ENCODE measurements at places on chromosomes 11 and 22.
A peak's percentile ranks its signal among the peaks of the same experiment; 100 is the strongest.

- DNase-seq: no peak
These were observed 600.0 kb downstream of the BRD1 start for GRCh38 chr22:49227670-49228069.

GRCh38 chr22:26489447-26490036 lies 5.9 kb downstream of the SRRD start:
- DNase-seq: no peak

- no peak for DNase-seq
These were observed 6.2 kb upstream of the LDLRAD3 start for GRCh38 chr11:35937700-35938099.

DNA sequence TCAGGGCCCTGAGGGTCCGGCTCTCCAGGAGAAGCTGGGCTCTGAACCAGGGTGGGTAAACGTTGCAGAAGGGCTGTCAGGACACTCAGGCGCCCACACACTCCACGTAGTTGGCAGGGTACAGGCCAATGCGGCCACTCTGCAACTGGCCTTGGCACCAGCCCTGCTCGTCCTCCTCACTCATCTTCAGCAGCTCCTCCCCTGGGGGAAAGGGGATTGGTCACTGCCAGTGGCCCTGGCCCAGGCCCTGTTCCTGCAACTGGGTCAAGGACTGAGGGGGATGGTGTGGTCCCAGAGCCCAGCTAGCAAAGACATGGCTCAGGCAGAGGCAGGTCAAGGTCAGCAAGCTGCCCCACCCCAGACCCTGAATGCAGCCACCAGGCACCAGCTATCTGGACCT lies 1.2 kb upstream of the ARFGAP2 start:
- DNase-seq: no peak

DNA sequence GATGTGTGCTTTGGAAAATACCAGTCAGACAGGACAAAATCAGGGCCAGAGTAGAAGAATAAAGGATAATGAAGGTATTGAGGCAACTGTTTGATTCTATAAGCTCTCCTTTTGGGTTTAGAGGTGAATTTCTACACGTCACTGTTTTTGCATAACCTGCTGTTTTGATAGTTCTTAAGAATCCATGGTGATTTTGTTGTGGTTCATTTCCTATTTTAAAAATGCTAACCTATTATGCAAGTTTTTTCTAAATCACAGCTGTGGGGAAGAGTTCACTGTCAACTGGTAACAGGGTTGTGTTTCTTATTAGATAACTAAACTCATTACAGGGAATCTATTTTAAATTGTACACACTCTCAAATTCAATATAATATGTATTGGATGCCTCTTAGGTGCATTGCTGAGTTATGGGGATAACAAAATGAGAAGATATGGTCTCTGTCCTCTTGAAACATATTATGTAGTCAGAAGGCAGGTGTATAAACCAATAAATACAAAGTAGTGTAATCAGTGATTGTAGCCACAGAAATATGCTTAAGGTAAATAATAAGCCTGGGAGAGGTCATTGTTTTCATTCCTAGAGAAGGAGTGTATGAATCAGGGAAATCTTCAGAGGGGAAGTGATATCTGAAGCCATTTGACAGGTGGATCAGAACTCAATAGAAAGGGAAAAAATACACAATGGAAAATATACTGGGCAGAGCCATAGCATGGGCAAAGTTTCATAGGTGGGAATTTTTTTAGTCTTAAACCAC lies 192.5 kb downstream of the FAT3 start:
- DNase-seq: no peak

DNA sequence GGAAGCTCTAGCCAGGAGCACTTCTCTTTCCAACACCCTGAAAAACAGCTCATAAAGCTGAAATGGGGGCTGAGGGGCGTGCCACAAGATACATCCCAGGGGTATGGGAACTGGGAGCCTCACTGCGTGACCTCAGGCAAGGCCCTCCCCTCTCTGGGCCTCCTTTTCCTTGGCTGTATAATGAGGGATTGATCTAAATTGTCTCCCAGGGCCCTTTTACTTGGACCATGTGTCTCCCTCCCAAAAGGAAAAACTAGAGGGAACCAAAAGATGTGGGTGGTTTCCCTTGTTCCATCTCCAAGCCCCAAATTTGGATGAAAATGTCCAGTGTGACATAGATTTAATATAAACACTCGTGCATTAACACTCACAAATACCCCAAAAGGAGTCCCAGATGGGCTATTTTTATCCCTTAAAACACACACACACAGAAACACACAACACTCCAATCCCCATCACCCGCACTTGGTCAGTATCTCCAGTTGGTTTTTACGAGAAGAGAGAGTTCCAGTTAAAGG lies 25.9 kb upstream of the SMTN start:
- no peak for DNase-seq

DNA sequence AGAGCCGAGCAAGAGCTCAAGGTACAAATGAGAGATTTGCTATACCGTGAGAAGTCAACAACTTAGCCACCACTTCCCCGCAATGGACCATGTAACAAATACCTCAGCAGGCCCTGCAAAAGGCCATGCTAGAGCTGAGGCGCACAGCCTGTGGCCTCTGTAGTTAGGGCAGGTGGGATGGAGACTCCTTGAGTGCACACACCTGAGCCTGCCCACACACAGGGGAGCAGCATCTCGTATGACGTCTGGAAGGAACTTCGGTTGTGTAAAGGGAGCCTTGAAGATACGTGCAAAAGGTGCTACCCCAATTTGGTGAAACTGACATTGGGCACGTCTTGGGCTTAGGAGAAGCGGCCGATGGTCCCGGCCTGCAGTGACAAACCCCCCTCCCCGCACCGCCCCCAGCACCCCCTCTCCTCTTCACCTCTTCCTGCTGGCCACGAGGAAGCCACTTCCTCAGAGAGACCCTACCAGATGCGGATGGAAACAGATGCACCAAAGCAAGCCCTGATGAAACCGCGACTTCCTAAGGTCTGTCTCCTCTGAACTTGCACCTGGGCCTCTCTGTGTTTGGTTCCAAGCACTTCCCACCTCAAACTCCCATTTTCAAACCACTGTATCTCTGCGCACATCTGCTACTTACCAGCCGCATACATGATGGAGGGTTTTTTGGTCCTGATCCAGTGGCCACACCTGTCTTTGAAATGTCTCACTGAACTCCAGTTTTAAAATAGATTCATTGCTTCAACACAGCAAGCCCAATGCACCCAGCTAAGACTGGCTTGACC lies 10.6 kb downstream of the CDPF1 start:
- DNase-seq: no peak

- DNase-seq: no peak
These were observed 45.2 kb upstream of the FLI1 start for GRCh38 chr11:128648711-128649110.

DNA sequence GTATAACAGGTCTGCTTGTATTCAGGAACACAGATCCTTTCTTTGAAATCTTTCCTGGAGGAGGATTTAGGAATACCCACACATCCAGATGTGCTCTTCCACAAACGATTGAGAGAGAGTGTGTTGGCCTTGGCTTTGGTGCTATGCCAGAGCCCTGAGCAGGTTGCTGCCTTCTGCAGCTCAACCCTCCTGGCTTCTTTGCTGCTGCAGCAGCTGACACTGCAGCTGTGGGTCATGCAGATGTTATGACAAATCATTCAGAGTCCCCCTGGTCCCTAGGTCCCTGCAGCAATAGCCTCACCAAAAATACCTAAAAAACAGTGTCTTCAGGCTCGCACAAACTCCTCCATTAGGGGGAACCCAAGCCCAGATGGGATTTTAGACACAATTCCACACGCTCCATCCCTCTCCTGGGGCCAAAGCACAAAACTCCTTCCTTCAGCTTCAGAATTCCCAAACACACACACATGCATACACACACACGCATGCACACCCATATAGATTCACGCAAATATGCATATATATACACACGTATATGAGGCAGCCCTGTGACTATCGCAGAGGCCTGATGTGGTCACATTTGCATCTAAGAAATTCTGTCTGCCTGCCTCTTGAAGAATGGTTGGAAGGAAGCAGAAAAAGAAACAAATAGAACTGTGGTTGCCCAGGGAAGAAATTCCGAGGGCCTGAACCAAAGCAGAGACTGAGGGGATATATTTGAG lies 35.4 kb downstream of the SLN start:
- no peak for DNase-seq

GRCh38 chr11:121446752-121447156 lies 5.4 kb upstream of the SORL1 start:
- no peak for DNase-seq

- DNase-seq: no peak
These were observed 16.6 kb downstream of the IL10RA start for GRCh38 chr11:118002541-118003423.

GRCh38 chr11:102891736-102892135 lies 17.0 kb upstream of the MMP12 start:
- DNase-seq: no peak

GRCh38 chr22:30830907-30831306 lies 136.2 kb downstream of the OSBP2 start:
- no peak for DNase-seq

DNA sequence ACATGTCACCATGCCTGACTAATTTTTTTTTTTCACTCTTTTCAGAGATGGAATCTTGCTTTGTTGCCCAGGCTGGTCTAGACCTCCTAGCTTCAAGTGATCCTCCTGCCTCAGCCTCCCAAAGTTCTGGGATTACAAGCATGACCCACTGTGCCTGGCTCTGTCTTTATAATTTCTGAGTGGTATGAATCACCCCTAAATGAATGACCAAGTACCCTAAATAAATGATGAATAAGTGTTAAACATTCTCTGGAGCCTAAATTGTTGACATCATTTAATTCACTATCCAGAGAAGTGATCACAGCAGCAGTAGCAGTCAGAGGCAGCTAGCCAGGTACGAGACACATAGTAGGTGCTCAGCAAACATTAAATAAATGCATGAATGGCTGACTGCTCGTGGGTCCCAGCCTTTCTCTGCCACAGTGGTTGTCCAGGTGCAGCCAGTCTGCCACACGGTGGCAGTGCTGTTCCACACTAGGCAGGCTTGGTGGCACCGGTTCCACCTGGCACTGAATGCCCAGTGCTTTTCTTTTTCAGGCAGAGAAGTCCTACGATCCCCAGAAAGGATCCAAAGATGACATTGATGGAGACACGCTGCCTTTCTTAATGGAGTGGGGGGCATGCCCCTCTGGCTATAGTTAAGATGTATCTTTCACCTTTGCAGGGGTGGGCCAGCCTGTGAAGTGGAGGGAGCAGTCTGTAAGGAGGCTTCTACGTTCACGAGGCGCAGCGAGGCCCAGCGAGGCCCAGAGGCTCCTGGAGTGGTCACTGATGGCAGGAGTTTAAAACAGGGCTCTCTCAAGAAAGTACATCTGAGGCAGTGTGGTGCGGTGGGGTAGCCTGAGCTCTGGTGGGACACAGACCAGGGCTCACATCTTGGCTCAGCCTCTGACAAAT lies 8.7 kb upstream of the TTC12 start:
- DNase-seq: peak; percentile 75

GRCh38 chr22:40975366-40975765 lies 24.2 kb downstream of the RBX1 start:
- no peak for DNase-seq

GRCh38 chr11:61657566-61658290 lies 22.5 kb upstream of the DAGLA start:
- peak; percentile 65 for DNase-seq

DNA sequence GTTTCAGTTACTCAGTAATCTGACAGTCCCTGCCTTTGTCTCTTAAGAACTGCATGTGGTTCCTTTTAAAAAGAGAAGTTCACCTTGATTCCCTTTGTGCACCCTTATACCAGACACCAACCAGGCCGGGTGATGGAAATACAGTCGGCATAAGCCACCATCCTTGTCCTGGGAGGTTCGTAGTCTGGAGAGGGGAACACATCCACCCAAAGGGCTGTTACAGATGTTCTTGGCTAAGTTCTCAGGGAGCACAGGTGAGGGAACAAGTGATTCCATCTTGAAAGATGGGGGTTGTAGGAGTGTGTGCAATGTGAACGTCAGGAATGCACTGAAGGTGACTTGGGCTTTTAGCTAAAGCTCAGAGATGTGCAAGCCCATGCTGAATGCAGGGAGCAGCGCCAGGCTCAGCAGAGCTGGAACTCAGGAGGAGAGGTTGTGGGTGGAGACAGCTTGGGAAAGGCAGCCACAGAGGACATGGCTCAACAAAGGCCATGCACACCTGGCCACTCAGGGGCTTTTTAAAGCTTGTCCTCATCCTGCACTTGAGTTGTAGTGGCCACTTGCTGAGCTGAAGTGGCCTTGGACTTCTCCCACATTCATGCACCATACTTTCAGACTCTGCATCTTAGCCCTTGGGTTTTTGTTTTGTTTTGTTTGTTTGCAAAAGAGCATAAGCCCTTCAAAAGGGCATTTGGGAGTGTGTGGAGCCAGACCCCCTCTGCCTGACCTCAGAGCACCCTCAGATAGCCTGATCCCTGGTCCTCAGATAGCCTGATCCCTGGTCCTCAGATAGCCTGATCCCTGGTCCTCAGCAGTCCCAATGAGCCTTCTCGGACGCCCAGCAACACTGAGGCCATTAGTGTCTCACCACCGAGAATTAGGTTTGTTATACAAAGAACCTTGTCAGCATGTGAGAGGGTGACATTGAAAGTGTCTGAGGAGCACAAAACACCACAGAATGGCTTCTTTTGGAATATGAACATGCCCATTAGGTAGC lies 12.7 kb upstream of the TMA7B start:
- DNase-seq: no peak

DNA sequence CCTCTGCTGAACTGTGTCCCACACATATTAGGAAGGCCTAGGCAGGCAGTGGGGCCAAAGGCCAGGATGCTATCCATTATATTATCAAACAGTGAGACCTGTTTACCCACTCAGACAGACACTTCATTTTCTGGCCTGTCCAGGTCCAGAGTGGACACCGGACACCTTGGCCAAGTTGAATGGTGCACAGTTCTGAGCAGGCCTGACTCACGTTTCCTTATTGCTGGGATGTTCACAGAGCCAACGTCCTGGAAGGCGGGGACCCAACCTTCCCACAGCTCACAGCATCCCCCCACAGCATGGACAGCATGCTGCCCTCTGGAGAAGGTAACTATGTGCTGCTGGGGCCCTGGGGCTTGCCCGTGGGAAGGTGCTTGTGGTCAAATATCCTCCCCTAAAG lies 86.6 kb downstream of the BTBD10 start:
- no peak for DNase-seq

DNA sequence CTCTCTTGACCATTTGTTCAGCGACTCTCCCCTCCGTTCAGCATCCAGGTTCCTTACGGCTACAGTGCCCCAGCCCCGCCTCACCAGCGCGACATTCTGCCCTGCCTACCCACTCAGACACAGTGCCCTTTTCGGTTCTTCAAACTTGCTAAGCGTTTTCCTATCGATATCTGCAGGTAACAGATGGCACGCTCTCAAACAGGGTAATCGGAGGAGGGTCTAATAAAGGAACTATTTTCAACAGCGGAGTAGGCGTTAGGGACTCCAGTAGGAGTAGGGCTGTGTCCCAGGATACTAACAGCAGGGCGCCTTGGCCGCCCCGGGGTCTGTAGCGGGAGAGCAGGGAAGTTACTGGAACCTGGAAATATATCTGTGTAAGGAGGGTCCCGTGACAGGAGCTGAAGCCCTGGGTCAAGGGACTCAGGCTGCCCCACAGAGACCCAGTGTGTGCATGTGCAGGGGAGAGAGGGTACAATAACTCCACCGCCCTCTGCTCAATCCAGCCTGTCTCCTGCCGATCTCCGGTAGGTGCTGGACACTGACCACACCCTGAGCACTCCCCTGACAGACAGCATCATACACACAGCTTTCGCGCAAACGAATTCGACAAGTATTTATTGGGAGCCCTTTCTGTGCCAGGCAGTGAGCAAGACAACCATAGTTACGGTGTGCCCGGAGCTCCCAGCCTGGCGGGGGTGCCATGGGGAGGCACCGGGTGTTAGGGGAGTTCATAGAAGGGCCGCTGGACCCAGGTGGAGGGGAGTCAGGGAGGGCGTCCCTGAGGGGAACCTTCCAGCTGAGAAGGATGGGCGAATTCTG lies 2.1 kb downstream of the KLHL35 start:
- no peak for DNase-seq

- DNase-seq: no peak
These were observed 53.5 kb upstream of the HORMAD2 start for GRCh38 chr22:30026756-30027155.

All from NCI-H2081 (cell line).